ENCODE measurements at places on chromosomes 4 and X.
A peak's percentile ranks its signal among the peaks of the same experiment; 100 is the strongest.

DNA sequence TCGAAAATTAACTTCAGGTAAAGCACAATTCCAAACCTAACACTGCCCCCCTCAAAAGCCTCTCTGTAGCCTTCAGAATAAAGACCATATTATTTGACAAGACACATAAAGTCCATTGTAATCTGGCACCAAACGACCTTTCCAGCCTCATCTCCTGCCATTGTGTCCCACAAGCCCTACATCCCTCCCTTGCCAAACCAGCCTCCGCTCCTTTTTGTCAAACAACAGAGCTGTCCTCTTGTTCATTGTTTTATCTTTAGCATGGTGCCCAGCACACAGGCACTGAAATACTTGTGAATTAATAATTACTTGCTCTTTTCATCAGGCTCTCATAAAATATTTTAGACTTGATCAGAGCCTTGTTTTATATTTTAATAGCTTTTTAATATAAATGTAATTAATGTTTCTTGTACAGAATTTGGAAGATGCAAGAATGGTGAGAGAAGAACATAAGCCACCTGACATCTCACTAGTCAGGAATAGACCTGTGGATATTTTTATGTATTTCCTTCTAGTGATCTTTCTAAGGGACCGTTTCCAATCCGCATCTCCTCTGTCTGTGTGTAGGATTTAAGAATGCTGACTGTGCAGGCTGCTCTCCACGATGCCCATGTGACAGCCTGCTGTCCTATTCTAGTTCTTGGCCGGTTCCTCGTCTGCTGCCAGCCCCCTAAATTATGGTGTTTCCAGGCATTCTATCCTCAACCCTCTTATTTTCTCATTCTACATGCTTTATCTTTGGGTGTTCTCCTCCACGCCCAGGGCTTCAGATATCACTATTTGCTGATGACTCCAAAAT lies 3.0 kb upstream of the IRF2 start:
- no peak for ATAC-seq

DNA sequence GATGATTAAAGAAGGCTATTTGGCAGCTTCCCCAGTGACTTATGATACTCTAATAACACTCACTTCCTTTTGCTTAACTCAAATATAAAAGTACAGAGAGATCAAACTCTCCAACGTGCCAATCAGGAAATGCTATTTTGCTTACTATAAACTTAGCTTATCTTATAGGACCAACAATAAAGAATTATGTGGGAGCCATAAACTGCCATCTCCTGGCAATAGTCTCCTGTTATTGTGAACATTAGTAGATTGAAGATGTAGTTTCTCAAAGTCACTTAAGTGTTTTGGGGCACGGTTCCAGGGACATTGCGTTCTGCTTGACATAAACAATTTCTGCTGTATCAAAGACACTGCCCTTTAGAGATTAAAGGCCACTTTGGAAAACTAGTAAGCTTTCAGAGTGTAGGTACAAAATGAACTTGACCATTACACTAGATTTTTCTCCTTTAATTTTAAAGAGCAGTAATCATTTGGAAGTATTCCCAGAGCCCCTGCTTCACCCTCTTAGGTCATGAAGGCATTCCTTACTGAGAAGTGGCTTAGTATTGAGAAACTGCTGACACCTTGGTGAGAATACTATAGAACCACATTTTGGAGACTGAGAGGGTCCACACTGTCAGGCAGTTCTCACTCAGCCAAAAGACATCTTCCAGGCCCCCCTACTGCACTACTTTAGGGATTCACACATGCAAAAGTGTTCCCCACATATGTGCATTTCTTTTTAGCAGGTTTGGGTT lies 51.9 kb downstream of the MAOA start:
- no peak for ATAC-seq

DNA sequence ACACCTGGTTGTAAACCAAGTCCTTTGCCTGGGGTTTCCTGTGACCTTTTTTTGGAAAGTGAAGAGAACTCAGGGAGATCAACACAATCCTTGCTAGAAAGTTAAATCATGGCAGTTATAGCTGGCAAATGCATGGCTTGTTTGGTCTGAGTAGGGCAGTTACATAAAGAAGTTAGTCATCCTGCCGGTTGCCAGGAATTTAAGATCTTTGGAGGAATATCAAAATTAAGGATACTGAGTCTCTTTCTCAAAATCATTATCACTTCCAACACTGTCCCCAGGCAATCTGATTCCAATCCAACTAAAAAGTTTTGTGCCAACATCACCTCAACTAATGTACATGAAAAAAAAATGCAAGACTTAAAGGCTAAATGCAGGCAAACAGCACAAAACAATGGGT lies 40.3 kb downstream of the C4orf54 start:
- ATAC-seq: no peak

- ATAC-seq: no peak
Observed at GRCh38 chr4:29131304-29131703, 1588.9 kb upstream of the PCDH7 start.

- no peak for ATAC-seq
Observed at GRCh38 chr4:35793045-35793722, 451.1 kb downstream of the ARAP2 start.

- ATAC-seq: no peak
Observed at GRCh38 chr4:13992975-13993520, 365.5 kb upstream of the BOD1L1 start.

DNA sequence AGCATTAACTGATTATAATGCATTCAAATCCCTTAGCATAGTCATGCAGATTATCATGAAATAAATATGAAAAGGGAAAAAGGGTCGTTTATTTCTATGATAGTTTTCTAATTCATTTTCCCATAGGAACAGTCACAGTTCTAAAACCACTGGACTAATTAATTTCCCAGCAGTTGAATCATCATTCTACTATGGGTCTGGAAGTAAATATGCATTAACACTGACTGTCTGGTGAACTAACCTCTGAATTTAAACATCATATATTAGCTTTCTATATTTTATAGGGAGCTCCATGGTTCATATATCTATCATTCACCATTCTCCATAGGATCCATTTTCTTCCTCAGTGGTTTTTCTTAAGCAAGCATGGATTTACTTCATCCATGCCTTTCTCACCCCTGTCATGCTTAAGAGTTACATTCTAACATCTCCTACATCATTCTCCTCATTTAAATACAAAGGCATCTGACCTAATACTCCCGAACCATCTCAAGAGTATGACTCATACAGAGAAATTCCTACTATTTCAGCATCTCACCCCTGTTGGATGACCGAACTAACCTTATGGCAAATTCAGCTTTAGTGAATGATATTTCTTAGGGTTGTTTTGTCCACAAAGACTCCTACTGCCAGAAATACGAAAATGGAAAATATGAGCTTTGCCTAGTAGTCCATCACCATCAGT lies 198.7 kb upstream of the ADAMTS3 start:
- ATAC-seq: peak; percentile 94
